ENCODE measurements at places on chromosomes 2 and 18.

DNA sequence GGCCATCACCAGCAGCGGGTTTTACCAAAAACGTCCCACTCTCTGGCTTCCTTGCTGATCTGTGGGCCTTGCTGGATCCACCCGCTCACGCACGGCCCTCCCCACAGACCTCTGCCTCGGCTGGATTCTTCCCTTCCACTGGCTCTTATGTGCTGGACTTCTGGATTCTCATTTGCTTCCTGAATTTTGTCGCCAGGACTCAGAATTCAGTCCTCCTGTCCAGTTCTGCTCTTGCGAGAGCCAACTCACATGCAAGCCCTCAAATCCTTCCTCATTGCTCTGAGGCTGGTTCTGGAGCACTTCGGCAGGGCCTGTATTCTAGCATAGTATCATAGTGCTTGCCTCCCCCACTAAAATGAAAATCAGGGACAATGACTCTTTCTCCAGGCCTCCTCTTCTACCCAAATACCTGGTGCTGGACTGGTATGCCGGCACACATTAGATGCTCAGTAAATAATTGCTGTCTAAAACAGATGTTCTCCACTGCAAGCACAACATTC is 115.5 kb downstream of the ATL2 start:
- no peak for DNase-seq

- no peak for DNase-seq
Measured at GRCh38 chr18:50158866-50159653, 35.9 kb downstream of the MYO5B start.

DNA sequence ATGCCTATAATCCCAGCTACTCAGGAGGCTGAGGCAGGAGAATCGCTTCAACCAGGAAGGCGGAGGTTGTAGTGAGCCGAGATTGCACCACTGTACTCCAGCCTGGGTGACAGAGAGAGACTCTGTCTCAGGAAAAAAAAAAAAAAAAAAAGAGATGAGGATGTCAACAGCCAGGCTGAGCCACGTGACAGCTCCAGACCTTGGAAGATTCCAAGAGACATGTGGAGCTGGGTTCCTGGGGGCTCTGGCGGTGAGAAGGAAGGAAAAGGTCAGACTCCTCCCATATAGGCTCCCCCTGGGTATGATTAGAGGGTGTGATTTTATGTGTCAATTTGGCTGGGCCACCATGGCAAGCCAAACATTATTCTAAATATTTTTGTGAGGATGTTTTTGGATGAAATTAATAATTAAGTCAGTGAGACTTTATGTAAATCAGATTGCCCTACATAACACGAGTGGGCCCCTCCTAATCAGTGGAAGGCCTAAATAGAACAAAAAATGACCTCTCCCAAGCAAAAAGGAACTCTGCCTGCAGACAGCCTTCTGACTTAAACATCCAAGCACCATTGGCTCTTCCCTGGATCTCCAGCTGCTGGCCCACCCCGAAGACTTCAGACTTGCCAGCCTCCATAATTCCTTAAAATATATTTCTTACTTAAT is 81.6 kb downstream of the MRO start:
- no peak for DNase-seq

- DNase-seq: no peak
Measured at GRCh38 chr2:168734199-168734760, 68.2 kb upstream of the NOSTRIN start.

- DNase-seq: no peak
Measured at GRCh38 chr2:234517971-234518370, 21.1 kb upstream of the ARL4C start.

GRCh38 chr2:70541481-70542020 is 12.1 kb downstream of the TGFA start:
- DNase-seq: no peak

GRCh38 chr18:28884304-28884703 is 707.4 kb upstream of the CDH2 start:
- DNase-seq: no peak

DNA sequence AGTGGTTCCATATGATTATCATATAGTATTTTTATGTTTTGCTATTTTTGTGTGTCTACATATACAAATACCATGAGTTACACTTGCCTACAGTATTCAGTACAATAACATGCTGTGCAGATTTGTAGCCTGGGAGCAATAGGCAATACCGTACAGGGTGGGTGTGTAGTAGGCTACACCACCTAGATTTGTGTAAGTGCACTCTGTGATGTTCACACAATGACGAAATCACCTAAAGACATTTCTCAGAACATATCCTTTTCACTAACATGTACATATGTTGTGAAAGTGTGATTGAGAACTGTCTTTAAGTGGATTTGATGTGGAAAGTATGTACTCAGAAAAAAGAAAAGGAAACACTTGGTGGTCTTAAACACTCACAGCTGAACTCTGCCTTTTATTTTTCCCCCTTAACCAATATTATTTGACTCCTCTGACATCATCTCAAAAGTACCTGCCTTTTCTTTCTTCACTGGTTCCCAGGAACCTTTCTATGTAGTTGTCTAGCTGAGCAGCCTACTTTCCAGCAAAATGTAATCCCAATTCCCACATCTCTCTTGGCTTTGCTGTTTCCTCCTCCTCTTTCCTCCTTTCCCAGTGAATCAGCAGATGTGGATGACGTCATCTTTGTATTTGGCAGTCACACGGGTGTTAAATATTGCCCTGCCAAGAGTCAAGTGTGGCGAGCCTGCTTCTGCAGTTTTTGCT is 47.7 kb downstream of the OSBPL6 start:
- peak; percentile 96 for DNase-seq

- DNase-seq: no peak
Measured at GRCh38 chr2:27086724-27087593, at the start of gene KHK. Gene KHK, plus strand, starts transcription at chr2:27086772. Its CDS starts 488 bp downstream, at chr2:27087260.

GRCh38 chr2:191938779-191939178 is 91.9 kb upstream of the CAVIN2 start:
- no peak for DNase-seq

- DNase-seq: peak; percentile 2
Measured at GRCh38 chr2:215003001-215003400, 135.4 kb downstream of the ABCA12 start.
